HepG2 (cell line): ENCODE measurements at places on chromosomes 11 and 22. TPM values are rescaled to one million over a fixed set of nuclear protein-coding genes. Genes with fewer than 3 reads are reported as not detected.

Gene HBB
- total RNA-seq: not detected in 2 replicates

Gene OR8K3
- total RNA-seq: not detected in 2 replicates

DNA sequence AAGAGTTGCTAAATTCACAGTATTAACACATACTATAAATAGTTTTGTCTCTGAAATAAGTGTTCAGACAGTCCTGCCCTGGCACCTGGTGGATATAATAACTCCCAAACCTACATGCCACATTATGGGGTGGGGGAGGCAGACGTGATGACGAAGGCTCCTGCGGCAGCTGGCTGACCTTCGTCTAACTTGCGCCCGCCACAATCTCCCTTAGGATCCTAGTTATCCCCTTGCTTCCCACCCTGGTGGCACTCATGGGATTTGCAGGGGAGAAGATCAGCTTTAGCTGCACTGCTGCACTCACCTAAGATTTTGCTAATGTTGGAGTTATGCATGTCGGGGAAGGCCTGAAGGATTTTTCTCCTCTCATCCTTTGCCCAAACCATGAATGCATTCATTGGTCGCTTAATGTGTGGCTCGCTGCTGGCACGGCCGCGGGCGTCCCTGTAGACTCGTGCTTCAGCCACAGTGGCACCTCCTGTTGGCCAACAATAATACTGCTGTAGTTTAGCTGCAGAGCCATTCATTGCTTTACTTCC lies 367.6 kb downstream of the SOX6 start:
- H3K4me3 ChIP-seq: no peak overlapping the region
- no peaks in the 10 kb centered on the region for H3K27me3 ChIP-seq
- no peak for DNase-seq
- no peaks in the 10 kb centered on the region for H3K4me1 ChIP-seq

GRCh38 chr22:35217527-35217926 lies 39.8 kb upstream of the HMGXB4 start:
- DNase-seq: no peak
- no peaks in the 10 kb centered on the region for H3K36me3 ChIP-seq
- no peak overlapping the region for H3K27ac ChIP-seq
- no peak overlapping the region for H3K4me3 ChIP-seq
